Spinal cord (tissue), 10 donors: ENCODE measurements at places on chromosomes 12 and 14. TPM values are rescaled to one million over a fixed set of nuclear protein-coding genes. Genes with fewer than 3 reads are reported as not detected.
A peak's percentile ranks its signal among the peaks of the same experiment; 100 is the strongest.

GRCh38 chr14:60510951-60511599 lies 2.1 kb downstream of the SIX6 start:
- H3K36me3 ChIP-seq = no peaks in the 10 kb centered on the region
- no peak overlapping the region for H3K27ac ChIP-seq
- no peak overlapping the region for H3K4me3 ChIP-seq
- peaks cover 99% of the 10 kb centered on the region for H3K27me3 ChIP-seq

DNA sequence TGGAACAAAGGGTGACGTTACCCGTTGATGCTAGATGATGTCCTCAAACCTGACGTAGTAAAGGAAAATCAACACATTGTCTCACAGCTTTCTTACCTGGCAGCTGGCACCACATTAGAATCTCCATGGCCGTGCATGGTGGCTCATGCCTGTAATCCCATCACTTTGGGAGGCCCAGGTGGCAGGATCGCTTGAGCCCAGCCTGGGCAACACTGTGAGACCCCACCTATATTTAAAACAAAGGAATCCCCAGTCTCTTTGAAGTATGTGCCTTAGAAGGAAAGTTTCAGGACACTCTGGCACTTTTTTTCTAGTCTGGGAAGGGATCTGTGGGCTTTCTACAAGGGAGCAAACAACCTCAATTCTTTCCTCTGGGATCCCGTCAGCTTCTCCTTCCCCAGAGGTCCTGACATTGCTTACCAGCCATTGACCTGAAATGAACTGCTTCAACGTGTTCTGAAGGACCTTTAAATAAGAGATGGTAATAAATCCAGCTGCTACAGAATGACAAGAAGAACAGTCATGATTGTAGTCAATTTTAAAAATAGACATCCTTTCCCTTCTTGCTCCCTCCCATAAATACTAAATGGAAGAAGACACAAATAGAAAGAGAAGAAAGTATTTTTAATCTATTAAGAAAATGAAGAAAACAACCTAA lies 33.7 kb upstream of the TTC7B start:
- H3K4me1 ChIP-seq = peaks cover 4% of the 10 kb centered on the region
- H3K36me3 ChIP-seq = peaks cover 2% of the 10 kb centered on the region
- no peak for DNase-seq

DNA sequence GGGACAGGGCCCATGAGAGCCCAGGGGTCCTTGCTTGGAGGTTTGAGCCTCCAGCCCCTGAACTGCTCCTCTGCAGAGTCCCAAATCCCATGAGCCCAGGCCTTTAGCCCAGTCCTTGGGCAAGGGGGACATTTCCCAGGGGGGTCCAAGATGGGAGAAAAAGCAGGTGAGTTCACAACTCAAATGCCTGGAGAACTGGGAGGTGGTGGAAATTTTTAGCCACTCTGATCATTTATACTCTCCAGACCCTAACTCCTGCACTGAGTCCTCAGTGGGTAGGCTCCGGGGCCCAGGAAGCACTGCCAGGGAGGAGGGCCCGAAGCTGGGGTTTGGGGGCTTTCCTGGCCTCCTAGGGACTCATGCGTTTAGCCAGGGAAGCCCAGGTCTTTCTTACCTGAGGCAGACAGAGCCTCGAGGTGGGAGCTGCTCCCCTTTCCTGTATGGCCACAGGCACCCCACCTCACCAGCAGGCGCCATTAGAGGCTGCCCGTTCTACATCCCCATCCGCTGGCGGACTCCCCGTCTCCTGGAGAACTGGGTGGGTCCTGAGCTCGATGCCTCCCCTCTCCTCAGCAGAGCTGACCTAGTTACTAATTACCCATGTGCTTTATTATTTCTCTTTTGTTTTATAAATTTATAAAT lies 998 bp downstream of the HNF1A start:
- no peaks in the 10 kb centered on the region for H3K4me1 ChIP-seq
- H3K27ac ChIP-seq = no peak overlapping the region
- no peaks in the 10 kb centered on the region for H3K27me3 ChIP-seq
- no peak for DNase-seq
- H3K4me3 ChIP-seq = no peak overlapping the region

The IFNG gene
- total RNA-seq = not detected

DNA sequence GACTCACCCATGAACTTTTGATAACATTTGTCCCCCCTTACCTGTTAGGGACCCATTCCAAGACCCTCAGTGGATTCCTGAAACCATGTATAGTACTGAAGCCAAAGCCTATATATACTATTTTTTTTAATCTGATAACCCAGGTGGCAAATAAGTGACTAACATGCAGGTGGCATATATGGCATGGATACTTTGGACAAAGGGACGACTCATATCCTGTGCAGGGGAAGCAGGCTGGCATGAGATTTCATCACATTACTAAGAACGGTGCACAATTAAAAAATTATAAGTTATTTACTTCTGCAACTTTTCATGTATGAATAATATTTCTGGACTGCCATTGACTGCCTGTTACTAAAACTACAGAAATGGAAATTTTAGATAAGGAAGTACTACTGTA lies 880.1 kb upstream of the FBXO33 start:
- H3K36me3 ChIP-seq = no peaks in the 10 kb centered on the region
- DNase-seq = no peak
- H3K4me3 ChIP-seq = no peak overlapping the region
- no peaks in the 10 kb centered on the region for H3K27me3 ChIP-seq
- H3K27ac ChIP-seq = no peak overlapping the region

- no peak overlapping the region for H3K4me3 ChIP-seq
- H3K36me3 ChIP-seq = no peaks in the 10 kb centered on the region
- no peak overlapping the region for H3K27ac ChIP-seq
- H3K4me1 ChIP-seq = no peaks in the 10 kb centered on the region
- no peaks in the 10 kb centered on the region for H3K27me3 ChIP-seq
Measured at GRCh38 chr12:25496098-25496587, 56.9 kb downstream of the LMNTD1 start.

DNA sequence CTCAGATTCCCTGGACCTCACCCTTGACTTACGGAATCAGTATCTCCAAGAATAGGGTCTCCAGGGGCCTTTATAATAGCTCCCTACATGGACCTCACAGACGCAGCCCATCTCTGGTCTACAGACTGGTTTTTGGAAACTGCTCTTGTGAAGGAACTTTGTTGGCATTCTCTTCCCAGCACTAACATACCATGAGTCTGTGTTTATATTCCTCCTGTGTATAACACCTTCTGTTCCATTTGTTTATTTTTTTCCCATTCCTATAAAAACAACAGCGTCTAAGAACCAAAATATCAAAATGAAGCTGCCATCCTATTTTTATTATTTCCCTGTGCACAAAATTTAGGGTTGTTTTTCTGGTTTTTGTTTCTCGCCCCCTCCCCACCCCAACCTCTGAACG lies 131.1 kb downstream of the NEDD1 start:
- H3K27me3 ChIP-seq = no peaks in the 10 kb centered on the region
- peak; percentile 71 for DNase-seq
- no peaks in the 10 kb centered on the region for H3K36me3 ChIP-seq
- H3K4me1 ChIP-seq = no peaks in the 10 kb centered on the region
- no peak overlapping the region for H3K27ac ChIP-seq
- H3K4me3 ChIP-seq = no peak overlapping the region

The KRT80 gene
- not detected for total RNA-seq

DNA sequence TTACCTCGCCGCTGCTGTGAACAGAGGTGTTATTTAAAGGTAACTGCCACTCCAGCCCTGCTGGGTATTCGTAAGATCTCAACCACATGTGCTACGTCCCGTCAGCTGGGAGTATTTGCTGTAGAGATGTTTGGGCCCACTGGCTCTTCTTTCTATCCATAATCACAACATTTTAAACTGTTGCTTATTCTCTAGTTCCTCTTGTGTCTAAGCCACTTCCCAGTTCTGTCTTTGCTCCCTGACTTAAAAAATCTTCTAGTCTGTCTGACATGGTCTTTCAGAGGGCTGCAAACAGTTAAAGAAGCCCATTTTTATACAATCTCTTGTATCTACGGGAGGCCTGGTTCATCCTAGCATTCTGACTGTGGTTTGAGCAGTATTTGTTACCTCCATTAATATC lies 33.2 kb upstream of the HELB start:
- H3K4me1 ChIP-seq = no peaks in the 10 kb centered on the region
- H3K36me3 ChIP-seq = no peaks in the 10 kb centered on the region
- H3K27me3 ChIP-seq = no peaks in the 10 kb centered on the region
- DNase-seq = no peak
- no peak overlapping the region for H3K27ac ChIP-seq

DNA sequence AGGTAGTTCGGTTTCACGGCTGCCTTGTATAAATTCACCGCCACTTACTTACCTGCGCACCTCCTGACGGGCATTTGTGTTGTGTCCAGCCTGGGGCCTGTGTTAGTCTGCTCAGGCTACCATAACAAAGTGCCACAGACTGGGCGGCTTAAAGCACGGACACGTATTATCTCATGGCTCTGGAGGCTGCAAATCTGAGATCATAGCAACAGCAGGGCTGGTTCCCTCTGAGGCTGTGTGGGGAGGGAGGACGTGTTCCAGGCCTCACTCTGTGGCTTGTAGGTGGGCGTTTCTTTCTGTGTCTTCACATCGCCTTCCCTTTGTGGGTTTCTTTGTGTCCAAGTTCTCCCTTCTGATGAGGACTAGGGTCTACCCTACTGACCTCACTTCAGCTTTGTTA lies 93.5 kb upstream of the FZD10 start:
- H3K4me3 ChIP-seq = no peak overlapping the region
- no peak overlapping the region for H3K27ac ChIP-seq
- no peaks in the 10 kb centered on the region for H3K27me3 ChIP-seq
- peaks cover 15% of the 10 kb centered on the region for H3K4me1 ChIP-seq
- H3K36me3 ChIP-seq = no peaks in the 10 kb centered on the region
- DNase-seq = no peak

DNA sequence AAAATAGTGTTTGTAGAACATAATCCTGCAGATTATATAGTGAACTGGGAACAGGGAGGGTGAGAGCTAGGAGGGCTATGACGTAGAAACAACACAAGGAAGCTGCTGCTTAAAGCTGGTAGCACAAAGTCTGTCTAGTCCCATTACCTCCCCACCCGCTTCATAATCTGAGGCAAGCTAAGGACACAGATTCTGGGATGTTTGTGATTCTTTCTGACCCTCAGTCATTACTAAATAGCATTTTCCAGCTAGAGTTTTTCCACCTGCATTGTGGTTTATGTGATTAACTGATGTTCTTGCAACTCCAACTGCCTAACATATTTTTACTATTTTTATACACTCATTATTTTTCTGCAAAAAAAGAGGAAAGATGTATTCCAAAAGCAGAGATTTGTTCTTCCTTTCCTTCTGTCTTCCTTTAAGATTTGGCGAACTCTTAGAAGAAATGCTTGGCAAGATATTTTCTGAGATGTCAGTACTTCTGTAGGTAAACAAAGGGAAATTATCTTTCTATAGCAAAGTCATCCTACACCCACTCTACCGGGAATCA lies 293.2 kb upstream of the FAR2 start:
- H3K4me3 ChIP-seq = no peak overlapping the region
- H3K36me3 ChIP-seq = no peaks in the 10 kb centered on the region
- no peaks in the 10 kb centered on the region for H3K27me3 ChIP-seq
- DNase-seq = no peak
- no peaks in the 10 kb centered on the region for H3K4me1 ChIP-seq

GRCh38 chr14:89534902-89535685 lies 118.1 kb upstream of the FOXN3 start:
- H3K36me3 ChIP-seq = no peaks in the 10 kb centered on the region
- no peak overlapping the region for H3K4me3 ChIP-seq
- no peaks in the 10 kb centered on the region for H3K27me3 ChIP-seq
- peaks cover 10% of the 10 kb centered on the region for H3K4me1 ChIP-seq
- H3K27ac ChIP-seq = peak overlapping the region; percentile 43

- H3K27me3 ChIP-seq = no peaks in the 10 kb centered on the region
- no peak for DNase-seq
- H3K36me3 ChIP-seq = no peaks in the 10 kb centered on the region
- H3K4me1 ChIP-seq = no peaks in the 10 kb centered on the region
- H3K27ac ChIP-seq = no peak overlapping the region
- no peak overlapping the region for H3K4me3 ChIP-seq
Measured at GRCh38 chr14:76420827-76421226, 44.9 kb downstream of the ESRRB start.

- peak; percentile 53 for DNase-seq
- H3K27me3 ChIP-seq = no peaks in the 10 kb centered on the region
Measured at GRCh38 chr12:111212814-111213456, 156.0 kb downstream of the PHETA1 start.

- peak overlapping the region; percentile 32 for H3K4me3 ChIP-seq
- H3K36me3 ChIP-seq = no peaks in the 10 kb centered on the region
- H3K4me1 ChIP-seq = peaks cover 30% of the 10 kb centered on the region
Measured at GRCh38 chr12:53964315-53964713, 8.6 kb upstream of the HOXC11 start.

- H3K4me3 ChIP-seq = peak overlapping the region; percentile 54
- peaks cover 29% of the 10 kb centered on the region for H3K36me3 ChIP-seq
- no peaks in the 10 kb centered on the region for H3K27me3 ChIP-seq
- no peak overlapping the region for H3K27ac ChIP-seq
- peaks cover 65% of the 10 kb centered on the region for H3K4me1 ChIP-seq
- no peak for DNase-seq
Measured at GRCh38 chr14:103716091-103716801, 636 bp downstream of the ZFYVE21 start.

The HOXC11 gene
- not detected for total RNA-seq

GRCh38 chr14:64979336-64980074 lies 7.2 kb upstream of the FNTB start:
- H3K27me3 ChIP-seq = no peaks in the 10 kb centered on the region
- no peak overlapping the region for H3K4me3 ChIP-seq
- H3K4me1 ChIP-seq = peaks cover 3% of the 10 kb centered on the region
- no peaks in the 10 kb centered on the region for H3K36me3 ChIP-seq
- H3K27ac ChIP-seq = no peak overlapping the region

DNA sequence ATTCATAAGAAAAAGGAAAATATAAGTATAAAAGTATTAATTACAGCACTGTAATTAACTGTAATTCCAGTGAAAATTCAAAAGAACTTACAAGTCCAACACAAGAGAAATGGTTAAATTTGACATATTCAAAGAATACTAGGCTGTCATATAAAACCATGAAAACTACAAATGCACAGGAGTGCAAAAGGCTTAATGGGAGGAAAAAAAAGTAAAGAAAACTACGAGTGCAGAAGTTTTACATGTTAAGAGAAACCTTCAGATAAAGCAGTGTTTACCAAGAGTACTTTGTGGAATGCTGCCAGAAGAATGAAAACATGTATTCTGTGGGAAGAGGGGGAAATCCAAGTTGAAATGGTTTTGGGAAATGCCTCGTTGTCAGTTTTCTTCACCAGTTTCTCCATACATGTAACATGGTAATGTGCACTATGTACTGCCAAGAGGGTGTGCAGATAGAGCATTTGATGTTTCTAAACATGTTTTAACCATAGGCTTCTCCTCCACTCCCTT lies 9.1 kb downstream of the HEATR5A start:
- no peak overlapping the region for H3K27ac ChIP-seq
- H3K36me3 ChIP-seq = no peaks in the 10 kb centered on the region
- DNase-seq = no peak
- H3K4me3 ChIP-seq = no peak overlapping the region

The TAS2R13 gene
- total RNA-seq = 2.5 TPM

The GDF11 gene
- total RNA-seq = 10.1 TPM

The TAS2R46 gene
- 7.5 TPM for total RNA-seq

The MYH7 gene
- 1.2 TPM for total RNA-seq

- H3K4me3 ChIP-seq = no peak overlapping the region
- no peaks in the 10 kb centered on the region for H3K4me1 ChIP-seq
- H3K27me3 ChIP-seq = no peaks in the 10 kb centered on the region
- H3K27ac ChIP-seq = no peak overlapping the region
- no peaks in the 10 kb centered on the region for H3K36me3 ChIP-seq
Measured at GRCh38 chr12:61667676-61668075, 592.5 kb upstream of the USP15 start.

The ERP27 gene
- 0.22 TPM for total RNA-seq
